CD8-positive, alpha-beta T cell (primary cell): ENCODE measurements at places on chromosomes 1 and 21.

- no peak for DNase-seq
Observed at GRCh38 chr1:44688760-44689446, 14.4 kb downstream of the ARMH1 start.

GRCh38 chr21:27805696-27806095, 838.8 kb upstream of the ADAMTS5 start:
- no peak for DNase-seq

GRCh38 chr1:42822800-42823392, 5.7 kb upstream of the SVBP start:
- DNase-seq: no peak

DNA sequence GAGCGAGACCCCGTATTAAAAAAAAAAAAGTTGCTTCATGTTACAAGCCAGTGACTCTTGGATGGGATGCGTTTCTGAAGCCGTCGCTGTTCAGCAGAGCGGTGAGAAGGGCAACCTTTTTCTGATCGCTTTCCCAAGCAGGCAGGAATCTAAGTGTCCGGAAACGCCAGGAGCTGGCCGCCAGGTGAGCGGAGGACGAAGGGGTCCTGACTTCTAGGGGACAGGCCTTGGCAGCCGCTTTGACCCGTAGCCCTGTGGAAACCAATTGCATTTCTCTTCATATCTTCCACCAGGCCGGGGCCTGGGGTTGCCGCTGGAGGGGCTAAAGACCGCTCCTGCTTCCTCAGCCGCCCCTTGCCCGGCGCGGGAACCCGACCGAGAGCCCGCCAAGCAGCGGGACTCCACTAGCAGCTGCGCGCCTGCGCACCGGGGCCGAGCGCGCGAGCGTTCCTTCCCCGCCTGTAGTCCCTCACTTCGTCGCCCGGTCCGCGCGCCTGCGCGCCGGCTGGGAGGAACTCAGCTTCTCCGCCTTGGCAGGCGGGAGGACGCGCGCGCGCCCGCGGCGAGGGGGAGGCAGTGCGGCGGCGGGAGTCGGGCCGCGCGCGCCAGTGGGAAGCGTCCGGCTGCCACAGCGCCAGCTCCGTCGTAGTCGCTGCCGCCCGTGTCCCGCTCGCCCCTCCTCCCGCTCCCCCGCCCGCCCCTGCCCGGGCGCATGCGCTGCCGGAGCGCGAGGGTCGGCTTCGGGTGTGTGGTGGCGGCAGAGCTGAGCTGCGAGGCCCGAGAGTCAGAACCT, at the start of gene SPEN:
Gene SPEN (plus strand): TSS at position 608 of the 793 bp plus-strand sequence. CDS start 361 bp downstream, outside the sequence.
- peak; percentile 95 for DNase-seq

GRCh38 chr1:186740324-186740723, 60.1 kb upstream of the PTGS2 start:
- no peak for DNase-seq
